ENCODE measurements at places on chromosomes 4 and X.

DNA sequence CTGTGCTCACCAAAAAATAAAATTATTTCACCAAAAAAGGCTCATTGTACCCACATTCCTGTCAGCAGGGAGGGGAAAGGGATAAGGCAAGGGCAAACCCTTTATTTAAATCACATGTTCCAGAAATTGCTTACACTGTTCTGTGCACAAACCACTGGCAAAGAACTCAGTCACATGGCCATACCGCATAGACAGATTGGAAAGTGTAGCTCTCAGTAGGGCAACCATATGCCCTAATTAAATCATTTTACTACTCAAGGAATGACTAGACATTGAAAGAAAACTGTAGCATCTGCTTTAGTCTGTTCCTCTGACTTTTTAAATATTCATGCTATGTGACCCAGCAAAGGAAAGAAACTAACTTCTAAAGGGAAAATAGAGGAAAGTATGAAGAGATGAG, 119.2 kb upstream of the FAM241A start:
- no peak for DNase-seq

DNA sequence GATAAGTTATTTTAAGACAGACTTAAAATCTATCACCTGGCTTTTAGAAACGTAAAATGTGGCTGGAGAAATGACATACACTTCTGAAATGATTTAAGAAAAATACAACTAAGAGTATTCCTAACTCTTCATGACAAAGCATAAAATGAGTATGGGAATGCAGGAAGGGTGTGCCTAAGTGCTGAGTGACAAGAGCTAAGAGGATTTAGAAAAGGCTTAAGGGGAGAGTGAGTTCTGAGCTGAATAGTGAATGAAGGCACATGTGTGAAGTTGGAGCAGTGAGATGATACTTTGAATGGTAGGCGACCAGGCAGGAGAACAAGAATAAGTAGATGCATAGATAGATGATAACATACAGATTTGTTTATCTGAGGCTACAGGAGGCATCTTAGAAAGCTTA, 458.3 kb upstream of the TENM3 start:
- no peak for DNase-seq

DNA sequence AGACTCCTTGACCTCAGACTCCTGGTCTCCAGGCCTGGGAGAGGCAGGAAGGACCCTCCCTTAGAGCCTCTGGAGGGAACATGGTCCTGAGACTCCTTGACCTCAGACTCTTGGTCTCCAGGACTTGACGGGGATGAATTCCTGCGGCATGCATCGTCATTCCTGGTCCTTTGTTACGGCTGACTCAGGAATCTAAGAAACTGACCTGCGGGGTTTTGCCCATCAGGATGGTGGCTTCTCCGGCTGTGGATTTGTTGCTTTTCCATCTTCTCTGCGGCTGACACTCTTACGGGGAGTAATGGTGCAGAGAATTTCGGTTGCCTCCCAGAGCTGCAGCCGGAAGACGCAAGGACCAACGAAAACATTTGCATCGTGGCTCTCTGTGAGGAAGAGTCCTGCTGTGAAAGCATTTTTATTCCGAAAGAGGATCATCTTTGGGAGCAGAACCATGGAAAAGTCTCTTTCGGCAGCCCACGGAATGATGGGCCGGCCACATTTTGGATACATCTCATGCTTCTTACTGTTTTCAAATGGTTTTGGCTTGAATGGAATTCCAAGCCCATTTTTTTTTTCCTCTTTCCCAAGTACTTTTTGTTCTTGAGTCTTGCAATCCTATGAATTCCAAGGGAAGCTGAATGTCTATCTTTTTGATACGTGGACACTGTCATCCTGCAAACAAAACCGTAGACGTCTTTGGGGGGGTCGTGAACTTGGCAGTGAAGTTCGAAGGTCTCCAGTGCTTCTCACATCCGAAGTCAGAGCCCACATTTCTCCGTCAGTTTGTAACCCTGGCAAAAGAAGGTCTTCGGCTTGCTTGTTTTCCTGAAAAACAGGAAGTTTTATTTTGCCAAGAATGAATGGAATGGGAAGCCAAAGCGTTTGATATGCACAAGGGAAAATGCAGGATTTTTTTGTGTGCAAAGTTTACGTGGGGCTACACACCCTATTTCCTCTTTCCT, 36.5 kb downstream of the SHOX start:
- DNase-seq: no peak

GRCh38 chr4:138959097-138959815, 56.3 kb upstream of the NOCT start:
- no peak for DNase-seq

DNA sequence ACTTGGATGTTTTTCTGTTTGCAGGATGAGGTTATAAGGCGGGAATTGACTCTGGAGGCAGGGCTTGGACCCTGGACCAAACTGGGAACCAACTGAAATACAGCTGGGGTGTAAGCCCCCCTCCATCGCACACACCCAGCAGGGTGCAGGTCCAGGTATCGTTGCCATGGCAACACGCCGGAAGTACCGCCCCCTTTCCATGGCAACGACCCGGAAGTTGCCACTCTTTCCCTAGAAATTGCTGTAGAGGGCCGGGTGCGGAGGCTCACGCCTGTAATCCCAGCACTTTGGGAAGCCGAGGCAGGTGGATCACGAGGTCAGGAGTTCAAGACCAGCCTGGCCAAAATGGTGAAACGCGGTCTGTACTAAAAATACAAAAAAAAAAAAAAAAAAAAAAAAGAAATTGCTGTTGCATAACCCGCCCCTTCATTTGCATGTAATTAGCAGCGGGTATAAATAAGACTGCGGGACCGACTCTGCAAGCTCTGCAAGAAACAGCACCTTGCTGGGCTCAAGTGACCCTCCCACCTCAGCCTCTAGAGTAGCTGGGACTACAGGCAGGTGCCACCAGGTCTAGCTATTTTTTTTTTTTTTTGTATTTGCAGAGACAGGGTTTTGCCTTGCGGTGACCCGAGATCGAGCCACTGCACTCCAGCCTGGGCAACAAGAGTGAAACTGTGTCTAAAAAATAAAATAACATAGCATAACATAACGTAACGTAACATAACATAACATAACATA, 139.6 kb downstream of the CRLF2 start:
- DNase-seq: no peak

DNA sequence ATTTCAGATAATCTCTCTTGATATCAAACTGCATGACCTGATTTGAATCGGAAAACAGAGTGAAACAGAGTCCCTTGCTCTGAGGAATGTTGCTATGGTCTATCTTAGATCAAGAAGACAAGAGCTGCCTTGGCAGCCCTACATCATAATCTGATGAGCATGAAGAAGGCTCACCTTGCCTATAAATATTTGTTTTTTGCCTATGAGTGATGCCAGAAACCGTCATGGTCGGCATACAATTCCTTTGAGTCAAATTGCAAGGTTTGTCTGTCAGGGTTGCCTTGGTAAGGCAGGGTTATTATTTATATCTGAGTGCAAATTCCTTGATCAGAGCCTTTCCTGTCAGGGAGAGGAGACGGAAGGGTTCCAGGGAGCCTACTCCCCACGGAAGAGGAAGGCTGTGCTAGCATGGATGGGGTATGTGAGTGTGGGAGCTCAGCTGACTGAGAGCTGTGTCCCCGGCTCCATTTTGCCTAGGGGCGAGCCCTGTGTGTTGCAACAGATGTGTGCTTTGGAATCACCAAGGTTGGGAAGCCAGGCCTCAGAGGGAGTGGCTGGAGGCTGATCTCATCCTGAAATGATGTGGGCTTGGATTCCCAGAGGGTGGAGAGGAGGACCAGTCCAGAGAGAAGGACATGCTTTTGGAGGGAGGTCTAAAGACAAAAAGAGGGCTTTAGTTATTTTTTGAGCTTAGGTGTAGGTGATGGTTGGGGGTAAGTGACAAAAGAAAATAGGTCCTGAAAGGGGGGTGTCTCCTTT, 43.6 kb downstream of the RTL9 start:
- no peak for DNase-seq

DNA sequence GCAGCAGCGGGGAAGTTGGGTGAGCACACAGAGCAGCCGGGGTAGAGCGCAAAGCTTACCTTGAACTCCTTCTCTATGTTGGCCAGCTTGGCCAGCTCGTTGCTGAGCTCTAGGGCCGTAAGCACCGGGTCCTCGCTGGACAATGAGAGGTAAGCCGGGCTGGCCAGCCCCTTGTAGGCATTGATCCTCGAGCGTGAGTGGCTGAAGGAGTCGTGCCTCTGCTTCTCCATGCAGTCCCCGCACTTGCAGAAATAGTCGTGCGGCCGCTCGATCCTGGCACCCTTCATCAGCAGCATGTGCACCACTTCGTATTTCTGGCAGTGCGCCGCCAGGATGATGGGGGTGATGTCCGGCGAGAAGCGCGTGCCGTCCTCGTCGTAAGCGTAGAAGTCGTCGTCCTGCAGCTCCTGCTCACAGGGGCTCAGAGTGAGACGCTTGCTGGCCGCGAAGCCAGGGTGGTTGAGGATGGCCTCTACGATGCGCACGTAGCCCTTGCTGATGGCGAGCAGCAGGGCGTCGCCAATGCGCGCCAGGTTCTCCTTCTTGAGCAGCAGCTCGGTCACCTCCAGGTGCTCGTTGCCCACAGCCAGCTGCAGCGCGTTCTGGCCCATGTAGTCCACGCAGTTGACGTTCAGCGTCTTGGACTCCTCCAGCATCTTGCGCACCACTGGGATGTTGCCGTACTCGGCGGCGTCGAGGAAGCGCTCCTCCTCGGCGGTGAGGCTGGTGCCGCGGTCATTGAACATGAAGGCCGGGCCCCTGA, 19.5 kb downstream of the TRPC3 start:
- no peak for DNase-seq

DNA sequence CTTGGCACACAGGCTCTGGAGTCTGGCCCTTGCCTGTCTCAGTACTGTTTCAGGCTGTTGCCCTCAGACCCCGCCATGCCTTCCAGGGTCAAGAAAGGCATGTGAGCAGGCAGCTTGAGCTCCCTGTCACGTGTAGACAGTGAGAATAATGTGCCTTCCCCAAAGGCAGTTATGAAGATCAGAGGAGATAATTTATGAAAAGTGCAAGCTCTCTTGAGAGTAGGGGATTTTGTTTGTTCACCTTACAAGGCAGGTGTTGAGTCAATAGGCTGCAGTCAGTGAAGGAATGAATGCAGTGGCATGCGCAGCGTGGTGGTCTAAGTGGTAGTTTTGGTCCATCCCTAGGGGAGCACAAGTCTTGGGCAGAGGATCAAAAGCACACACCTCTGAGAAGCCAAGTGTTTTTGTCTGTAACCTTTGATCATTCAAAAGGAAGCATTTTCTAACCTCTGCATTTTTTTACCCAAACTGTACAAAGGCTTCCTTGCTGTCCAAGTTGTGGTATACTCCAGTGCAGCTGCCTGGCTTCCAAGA, 14.4 kb downstream of the HADH start:
- no peak for DNase-seq

DNA sequence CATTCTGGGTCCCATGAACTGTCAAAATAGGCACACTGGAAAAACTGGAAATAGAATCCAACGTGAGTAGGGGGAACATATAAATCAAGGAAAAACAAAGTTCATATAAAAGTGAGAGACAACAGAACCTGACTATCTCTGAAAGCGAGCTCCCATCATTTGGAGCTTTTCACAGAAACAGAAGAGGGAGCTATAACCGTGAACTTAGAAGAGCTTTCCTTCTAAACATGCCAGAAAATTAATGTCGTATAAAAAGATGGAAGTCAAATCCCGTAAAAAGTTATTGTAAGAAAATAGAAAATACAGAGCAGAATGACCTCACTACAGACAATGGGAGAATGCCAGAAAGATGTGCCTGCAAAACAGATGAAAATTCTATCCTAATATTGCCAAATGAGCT, 23.9 kb upstream of the HSD17B10 start:
- no peak for DNase-seq

DNA sequence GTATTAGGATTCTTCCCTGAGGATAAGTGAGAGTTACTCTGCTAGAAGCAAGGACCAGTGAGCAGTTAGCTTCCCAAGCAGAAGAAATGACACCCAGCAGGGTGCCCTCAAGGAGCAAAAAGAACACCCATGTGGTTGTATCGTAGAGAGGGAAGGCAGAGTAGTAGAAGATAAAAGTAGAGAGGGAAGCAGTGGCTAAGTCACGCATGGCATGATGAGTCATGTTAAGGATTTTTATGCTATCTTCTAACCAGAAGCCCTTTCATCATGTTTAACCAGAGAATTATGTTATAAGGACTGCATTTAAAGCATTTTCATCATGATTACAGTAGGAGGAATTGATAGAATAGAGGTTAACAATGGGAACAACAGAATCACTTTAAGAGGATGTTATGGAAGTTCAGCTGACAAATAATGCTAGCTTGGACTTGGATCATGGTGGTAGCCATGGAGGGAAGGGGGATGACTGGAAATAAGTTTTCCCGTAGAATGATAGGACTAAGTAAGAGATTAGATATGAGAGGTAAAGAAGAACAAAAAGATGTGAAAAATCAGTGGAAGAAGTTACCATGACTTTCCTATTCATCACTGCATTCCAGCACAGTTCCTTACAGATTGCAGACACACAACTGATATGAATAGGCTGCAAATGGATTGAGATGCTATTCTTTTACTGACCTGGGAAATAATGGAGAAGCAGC, 383.5 kb upstream of the INTU start:
- DNase-seq: no peak

DNA sequence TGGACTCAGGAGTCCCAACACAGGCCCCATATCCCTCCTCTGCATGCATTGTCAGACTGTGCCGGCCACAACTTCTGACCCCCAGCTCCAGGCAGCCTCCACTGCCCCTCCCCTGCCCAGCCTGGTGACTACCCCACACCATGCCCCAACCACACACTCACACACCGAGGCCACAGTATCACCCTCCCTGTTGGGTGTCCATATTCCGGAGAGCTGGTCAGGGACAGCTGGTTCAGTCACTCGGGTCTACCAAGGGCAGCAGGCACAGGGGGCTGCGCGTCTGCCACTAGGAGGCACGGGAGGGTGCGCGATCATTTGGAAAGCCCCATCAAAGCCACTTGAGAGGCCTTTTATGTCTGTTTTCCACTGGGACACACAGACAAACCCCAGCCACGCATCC, 26.3 kb downstream of the CCNQ start:
- DNase-seq: no peak

DNA sequence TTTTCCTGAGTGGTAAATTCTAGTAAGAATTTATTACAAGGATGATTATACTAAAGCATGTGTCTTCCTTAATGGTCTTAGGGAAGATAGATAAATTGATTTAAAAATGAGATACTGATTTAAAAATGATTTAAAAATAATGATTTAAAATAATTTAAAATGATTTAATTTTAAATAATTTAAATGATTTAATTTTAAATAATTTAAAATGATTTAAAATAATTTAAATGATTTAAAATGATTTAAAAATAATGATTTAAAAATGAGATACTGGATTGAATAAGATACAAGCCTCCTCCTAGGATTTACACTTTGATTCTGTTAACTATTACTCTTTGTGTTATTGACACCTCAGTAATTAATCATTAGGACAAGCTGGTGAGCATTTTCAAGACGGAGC, 59.0 kb downstream of the COX7B2 start:
- no peak for DNase-seq
